ENCODE measurements at places on chromosomes 6 and 20.
A peak's percentile ranks its signal among the peaks of the same experiment; 100 is the strongest.

DNA sequence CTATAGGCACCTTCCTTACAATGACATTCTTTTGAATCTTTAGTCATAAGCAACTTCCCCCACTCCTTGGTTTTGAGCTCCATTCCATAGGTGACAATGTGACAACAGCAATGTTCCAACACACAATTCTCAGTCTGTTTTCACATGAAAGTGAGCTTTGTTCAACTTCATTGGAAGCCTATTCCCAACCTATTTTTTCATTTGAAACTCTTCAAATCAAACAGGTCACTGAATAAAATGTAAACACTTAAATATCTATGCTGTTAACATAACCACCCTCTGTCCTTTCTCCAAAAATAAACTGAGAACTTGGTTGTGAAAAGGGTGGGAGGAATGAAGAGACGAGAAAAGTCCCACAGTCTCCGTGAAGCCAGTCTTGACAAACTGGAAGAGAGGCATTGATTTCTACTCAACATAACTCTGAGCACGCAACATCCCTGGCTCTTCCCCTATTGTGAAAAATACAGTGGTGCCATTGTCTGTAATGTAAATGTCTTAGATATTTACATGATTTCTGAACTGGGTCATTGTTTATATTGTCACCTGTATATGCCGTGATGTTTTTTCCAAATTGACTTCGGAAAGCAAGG lies 343.1 kb downstream of the TFAP2A start:
- DNase-seq = no peak

- no peak for DNase-seq
Measured at GRCh38 chr20:54668271-54669039, 193.1 kb downstream of the DOK5 start.

GRCh38 chr6:149746147-149746946 lies at the start of gene NUP43:
Gene NUP43 (minus strand): TSS chr6:149746529. CDS start chr6:149746495, 34 bp downstream.
- DNase-seq = peak; percentile 84

GRCh38 chr6:16712255-16712930 lies 48.9 kb downstream of the ATXN1 start:
- no peak for DNase-seq

DNA sequence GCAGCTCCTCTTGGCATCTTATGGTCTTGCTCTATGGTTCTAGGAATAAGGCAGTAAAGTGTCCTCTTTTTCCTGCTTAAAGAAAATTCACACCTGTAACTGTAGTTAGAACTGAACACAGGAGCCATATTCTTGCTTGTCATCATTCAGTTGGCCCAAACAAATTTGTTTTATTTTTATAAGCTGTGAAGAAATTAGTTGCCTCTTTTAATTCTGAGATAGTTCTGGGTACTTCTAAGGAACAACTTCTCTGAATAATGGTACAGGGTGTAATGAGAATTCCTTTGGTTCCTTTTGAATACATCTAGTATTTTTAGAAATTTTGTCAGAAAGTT lies 1.4 kb downstream of the MAP3K4 start:
- DNase-seq = no peak

DNA sequence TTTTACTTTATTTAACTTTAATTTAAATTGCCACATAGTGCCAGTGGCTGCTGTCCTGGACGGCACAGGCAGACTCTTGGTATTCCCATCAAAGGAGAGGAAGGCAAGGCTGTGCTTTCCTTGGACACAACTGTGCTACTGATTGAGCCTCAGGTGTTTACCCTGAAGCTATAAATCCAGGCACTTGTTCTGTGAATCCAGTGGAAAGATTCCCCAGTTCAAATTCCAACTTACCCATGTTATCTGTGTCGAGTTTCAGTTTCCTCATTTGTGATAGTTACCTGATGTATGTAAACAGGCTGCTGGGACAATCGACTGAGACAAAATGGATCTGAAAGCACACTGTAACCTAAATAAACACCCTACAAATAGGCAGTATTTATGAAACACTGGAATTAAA lies 57.2 kb downstream of the PLAGL1 start:
- no peak for DNase-seq

- peak; percentile 68 for DNase-seq
Measured at GRCh38 chr6:41894366-41895299, 542 bp downstream of the USP49 start.

- DNase-seq = no peak
Measured at GRCh38 chr6:2731281-2731909, 19.3 kb downstream of the MYLK4 start.

DNA sequence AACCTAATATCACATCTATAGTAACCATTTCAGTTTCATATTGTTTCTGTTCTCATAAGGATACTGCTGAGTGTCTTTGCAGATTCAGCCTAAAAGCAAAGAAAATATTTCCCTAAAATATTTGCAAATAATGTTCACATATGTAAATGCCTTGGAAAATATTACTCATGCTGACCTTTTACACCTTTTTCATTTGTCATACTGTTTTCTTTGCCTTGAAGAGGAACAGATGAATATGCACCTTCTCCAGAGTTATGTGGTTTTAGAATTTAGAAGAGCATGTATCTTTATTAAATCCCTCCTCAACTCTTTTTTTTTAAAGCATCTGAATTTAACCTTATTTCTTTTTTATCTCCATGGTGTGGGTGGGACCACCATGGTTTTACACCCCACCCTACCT lies 32.5 kb downstream of the NDUFAF5 start:
- no peak for DNase-seq

DNA sequence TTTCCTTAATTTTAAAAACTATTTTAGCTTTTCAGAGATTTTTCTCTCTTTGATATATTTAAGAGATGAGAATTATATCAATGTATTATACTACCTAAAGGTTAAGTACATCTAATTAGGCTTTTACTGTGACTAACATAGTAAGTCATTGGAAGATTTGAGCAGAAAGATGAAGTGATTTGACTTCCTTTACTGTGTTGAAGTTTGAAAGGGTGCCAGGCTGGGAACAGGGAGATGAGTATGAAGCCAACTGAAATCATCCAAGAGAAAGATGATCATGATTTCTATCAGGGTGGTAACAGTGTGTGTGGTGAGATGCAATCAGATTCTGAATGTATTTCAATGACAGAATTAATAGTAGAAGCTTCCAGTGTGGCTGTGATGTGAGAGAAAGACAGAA lies 87.3 kb downstream of the TRDN start:
- no peak for DNase-seq

- no peak for DNase-seq
Measured at GRCh38 chr6:97919631-97920030, 636.6 kb upstream of the MMS22L start.

DNA sequence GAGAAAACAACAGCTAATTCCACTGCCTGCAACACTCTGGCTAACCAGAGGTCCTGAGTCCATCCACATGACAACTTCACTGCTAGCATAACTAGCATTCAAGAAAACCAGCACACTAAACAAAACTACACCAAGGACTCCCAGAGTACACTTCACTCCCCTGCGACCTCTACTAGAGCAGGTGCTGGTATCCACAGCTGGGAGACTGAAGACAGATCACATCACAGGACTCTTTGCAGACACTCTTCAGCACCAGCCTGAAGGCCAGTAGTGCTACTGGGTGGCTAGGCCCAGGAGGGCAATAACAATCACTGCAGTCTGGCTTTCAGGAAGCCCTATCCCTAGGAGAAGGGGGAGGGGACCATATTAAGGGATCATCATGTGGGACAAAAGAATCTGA lies 54.4 kb upstream of the MYB start:
- no peak for DNase-seq

DNA sequence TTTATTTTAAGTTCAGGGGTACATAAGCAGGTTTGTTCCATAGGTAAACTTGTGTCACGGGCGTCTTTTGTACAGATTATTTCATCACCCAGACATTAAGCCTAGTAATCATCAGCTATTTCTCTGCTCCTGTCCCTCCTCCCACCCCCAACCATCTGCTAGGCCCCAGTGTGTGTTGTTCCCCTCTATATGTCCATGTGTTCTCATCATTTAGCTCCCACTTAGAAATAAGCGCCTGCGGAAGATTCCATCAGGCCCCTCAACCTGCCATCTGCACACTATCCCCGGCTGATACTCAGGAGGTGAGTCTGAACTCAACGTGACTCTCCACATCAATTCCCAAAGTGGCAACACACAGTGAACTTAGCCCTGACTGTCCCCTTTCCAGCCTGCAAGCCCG lies 228.0 kb upstream of the SYNDIG1 start:
- DNase-seq = no peak

DNA sequence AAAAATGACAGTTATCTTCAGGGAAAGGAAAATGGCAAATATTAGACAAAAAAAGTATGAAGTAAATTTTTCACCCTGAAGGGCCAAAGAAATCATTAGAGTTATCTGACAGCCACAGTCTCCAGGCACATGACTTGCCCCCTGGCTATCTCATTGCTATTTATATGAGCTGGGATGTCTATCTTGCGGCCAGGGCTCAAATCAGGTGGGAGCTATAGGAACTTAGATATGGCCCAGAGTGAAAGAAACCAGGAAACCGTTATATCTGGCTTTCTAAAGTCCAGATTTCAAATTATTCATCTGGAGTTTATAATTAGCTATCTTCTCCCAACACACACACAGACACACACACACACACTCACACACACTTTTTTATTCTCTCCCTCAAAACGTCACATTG lies 135.3 kb upstream of the EEF1E1 start:
- no peak for DNase-seq

GRCh38 chr6:161073930-161074329 lies 82.4 kb downstream of the MAP3K4 start:
- no peak for DNase-seq

- no peak for DNase-seq
Measured at GRCh38 chr6:29816030-29816429, 11.6 kb upstream of the HLA-G start.

GRCh38 chr6:25022140-25022553 lies 86.4 kb upstream of the RIPOR2 start:
- DNase-seq = no peak

DNA sequence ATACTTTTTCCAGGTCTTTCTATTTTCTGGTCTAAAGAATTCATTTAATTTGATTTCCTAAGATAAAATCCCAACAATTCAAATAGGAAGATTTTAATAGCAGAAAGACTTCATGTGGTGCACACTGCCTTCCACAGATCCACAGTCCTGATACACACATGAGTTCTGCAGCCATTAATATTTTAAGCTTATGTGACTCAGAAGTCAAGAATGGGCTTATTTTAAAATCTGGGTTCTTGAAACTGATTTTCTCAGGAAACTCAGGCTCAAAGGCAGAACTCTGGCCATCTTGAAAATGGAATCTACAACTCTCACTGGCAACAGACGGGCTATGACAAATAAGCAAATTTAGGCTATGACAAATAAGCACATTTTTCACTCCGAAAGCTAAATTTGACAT lies 88.2 kb downstream of the COL12A1 start:
- no peak for DNase-seq

DNA sequence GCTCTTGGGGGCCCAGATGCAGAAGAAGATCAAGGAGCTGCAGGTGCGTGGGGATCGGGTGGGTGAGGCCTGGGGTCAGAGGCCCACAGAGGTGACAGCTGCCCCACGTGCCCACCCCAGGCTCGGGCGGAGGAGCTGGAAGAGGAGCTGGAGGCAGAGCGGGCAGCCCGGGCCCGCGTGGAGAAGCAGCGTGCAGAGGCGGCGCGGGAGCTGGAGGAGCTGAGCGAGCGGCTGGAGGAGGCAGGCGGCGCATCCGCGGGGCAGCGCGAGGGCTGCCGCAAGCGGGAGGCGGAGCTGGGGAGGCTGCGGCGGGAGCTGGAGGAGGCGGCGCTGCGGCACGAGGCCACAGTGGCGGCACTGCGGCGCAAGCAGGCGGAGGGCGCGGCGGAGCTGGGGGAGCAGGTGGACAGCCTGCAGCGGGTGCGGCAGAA lies 41.5 kb downstream of the MYH7B start:
- peak; percentile 48 for DNase-seq

DNA sequence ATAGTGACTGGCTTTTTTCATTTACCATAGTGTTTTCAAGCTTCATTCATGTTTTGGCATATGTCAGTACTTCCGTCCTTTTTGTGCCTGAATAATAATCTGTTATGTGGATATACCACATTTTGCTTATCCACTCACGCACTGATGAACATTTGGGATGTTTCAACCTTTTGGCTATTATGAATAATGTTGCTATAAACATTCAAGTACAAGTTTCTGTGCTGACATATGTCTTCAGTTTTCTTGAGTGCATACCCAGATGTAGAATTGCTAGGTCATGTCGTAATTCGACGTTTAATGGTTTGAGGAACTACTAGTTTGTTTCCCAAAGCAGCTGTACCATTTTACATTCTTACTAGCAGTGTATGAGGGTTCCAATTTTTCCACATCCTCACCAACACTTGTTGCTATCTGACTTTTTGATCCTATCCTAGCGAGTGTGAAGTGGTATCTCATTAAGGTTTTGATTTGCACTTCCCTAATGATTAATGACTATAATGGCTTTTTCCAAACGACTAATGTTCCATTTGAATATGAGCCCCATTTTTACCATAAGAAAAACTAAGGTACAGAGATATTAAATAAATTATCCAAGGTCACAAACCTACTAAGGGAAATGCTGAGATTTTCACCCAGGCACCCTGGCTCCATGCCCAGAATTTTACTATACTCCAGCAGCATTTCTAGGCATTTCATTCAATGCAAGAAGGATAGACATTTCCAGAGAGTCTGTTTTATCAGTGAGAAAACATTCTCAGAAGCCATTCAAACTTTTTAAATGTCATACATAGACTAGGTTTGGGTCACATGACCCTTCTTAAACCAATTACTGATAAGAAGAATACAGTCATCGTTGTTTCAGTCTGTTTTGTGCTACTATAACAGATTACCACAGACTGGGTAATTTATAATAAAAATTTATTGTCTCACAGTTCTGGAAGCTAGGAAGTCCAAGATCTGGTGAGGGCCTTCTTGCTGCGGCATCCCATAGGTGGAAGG lies 71.1 kb upstream of the RUNX2 start:
- no peak for DNase-seq

- no peak for DNase-seq
Measured at GRCh38 chr20:37656945-37657344, 36.9 kb upstream of the CTNNBL1 start.

DNA sequence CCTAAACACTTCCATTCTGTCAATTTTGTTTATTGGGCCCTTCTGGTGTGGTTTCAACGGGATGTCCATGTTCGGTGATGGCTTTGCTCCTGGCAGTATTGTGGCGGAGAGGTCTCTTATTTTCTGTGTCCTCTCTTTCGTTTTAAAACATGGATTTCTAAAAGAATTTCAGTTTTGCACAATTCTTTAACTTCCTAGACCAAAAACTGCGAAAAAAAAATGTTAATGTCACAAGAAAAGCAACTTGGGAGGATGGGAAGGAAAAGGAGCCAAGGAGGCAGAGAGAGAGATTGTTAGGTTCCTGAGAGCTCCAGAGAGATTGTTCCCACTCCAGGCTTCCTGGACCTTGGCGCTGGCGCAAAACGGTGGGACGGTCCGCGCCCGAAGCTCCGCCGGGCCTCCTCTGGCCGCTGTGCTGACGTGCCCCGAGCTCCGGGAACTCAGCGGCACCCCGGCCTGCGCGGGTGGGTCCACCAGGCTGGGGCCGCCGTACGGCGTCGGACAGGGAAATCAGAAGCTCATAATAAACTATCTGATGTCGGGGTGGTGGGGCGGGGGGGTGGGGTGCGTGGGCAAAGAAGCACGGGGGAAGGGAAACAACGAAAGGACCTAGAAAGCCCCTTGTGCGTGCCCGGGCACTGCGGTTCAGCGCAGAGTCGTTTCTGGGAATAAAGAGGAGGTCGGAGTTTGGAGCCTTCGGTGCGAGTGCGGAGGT lies 951 bp upstream of the OLIG3 start:
- no peak for DNase-seq

- DNase-seq = no peak
Measured at GRCh38 chr20:25601659-25602058, 16.3 kb upstream of the NINL start.

Measured in caudate nucleus (tissue), 63 donors.